ENCODE measurements at places on chromosomes 3 and 15.

DNA sequence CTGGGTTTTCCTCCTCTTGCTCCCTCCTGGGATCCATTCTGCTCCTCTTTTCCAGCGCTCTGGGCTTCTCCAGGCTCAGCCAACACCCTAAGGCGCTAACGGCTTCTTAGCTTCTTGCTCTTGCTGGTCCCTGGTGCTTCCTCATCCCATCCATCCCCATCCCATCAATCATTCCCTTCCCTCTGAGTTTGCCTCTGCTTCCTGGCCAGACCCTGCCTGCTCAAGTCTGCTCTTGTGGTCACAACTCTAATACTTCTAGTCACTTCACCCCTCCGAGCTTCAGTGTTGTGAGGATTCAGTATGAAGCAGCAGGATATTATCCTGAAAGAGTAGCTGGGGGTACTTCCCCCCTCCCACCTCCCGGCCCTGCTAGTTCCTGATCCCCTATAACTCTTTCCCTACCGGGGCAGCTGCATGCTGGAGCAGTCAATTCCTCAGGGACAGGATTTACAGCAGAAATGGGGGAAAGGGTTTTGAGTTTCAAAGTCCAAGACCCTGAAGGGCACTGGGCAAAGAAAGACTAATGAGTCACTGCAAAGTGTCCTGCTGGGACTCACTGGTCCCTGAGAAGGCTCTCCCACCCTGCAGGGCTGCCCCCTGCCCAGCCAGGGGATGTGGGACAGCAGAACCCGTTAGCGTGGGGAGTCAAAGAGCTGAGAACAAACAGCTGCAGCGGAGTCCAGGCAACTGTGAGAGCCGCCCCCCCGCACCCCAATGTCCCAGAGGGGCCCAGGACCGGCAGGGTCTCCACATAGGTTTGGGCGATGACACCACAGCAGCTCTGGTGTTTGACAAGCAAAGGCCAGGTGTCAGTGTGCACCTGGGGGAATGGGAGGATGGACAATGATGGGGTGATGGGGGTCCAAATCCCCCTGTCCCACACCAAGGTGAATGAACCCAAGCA, 2.3 kb upstream of the SYNM start:
- DNase-seq: no peak

GRCh38 chr3:31103181-31103580, 208.7 kb upstream of the GADL1 start:
- no peak for DNase-seq

DNA sequence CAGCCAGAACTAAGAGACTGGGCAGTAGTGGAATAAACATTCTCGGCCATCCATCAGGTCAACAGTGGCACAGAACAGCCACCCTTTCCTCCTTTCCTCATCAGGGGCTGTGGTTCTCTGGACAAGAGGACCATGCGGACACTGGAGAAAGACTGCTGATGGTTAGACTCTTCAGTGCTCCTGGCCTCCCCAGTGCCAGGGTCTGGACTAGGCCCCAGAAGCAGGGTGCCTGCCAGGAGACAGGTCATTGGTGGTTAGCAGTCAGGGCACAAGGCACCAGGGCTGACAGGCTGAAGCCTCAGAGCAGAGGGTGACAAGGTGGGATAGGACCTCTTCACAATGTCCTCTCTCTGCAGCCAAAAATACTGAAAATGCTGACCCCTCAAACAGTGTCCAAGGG, 30.1 kb downstream of the POC1A start:
- DNase-seq: no peak

DNA sequence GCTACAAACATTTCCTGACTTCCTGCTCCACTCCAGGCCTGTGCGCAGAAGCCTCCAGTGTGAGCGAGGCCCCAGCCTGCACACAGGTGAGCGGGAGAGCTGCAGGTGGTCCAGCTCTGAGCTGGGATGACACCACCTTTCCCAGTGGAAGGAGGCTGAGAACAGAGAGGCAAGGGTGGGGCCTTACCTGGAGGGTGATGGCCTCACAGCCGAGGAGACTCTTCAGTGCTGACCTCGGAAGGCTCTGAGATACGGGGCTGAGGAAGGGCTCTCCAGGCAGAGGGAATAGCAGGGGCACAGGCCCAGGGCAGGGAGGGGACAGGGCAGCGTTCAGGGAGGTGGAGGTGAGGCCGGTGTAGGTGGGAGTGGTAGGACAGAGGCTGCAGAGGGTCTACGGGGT, 70.8 kb downstream of the EFCAB12 start:
- DNase-seq: no peak

GRCh38 chr3:62318365-62318751, 55.0 kb downstream of the FEZF2 start:
- DNase-seq: no peak

GRCh38 chr3:120983321-120983665, 75.3 kb downstream of the STXBP5L start:
- no peak for DNase-seq

- no peak for DNase-seq
Observed at GRCh38 chr15:31438601-31439265, 112.1 kb downstream of the KLF13 start.

- no peak for DNase-seq
Observed at GRCh38 chr15:89839167-89839810, 24.6 kb upstream of the ANPEP start.
